Activated CD4-positive, alpha-beta T cell treated with anti-CD3 and anti-CD28 coated beads for 4 hours (primary cell): ENCODE measurements at places on chromosomes 12 and 14.

DNA sequence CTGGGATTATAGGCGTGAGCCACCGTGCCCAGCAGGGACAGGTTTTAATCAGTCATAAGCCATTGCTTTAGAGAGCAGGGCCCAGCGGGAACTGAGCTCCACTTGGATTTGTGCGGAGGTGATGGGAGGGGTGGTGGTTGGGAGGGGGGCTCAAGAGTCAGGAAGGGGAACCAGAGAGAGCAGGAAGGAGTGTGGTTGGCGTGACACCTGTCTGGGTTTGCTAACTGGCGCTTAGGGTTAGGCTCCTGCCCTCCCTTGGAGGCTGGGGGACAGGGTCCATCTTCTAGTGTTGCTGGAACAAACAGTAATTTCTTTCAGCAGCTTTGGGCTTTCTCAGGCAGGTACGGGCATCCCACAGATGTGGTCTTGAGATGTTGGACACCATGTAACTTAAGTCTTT is 7.5 kb upstream of the ALDH2 start:
- no peak for DNase-seq

- DNase-seq, result no peak
These were observed 142.1 kb downstream of the TTC7B start for GRCh38 chr14:90674043-90674670.

- no peak for DNase-seq
These were observed 70.1 kb downstream of the SRRM4 start for GRCh38 chr12:119051474-119051873.

GRCh38 chr14:94748667-94749347 is 21.1 kb downstream of the GSC start:
- no peak for DNase-seq

DNA sequence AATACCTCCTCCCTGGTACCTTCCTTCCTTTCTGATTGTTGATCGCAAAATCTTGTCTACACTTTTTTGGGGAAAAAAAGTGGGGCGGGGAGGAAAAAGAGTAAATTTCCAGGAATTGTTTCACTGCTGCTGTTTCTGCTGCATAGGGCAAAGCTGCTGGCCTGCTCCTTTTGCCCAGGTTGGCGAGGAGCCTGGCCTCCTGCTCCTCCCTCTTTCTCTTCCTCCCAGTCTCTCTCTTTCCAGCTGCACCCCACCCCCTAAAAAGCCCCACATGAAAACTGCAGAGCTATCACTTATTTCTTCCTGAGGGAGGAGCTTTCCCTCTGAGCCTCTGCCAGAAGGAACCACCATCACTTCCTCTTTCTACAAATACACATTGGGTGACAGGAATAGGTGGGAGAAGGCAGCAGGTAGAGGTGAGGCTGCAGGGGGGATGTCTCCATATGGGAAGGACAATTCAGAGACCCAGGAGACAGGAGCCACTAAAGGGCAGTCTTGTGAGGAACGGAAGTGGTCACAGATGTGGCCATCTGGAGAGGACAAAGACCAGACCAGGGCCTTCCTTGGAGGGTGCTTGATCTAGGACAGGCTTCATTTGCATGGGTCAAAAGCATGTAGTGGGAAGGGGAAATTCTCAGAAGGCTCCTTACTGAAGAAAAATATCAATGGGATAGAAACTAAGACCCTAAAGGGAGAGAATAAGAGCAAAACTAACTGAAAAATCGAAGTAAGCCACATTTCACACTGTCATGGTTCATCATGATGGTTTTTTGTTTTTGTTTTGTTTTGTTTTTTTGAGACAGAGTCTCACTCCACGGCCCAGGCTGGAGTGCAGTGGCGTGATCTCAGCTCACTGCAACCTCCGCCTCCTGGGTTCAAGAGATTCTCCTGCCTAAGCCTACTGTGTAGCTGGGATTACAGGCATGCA is 14.8 kb downstream of the ZBTB39 start:
- DNase-seq, result no peak

- no peak for DNase-seq
These were observed 11.6 kb downstream of the SIX1 start for GRCh38 chr14:60637479-60638315.

GRCh38 chr12:51009056-51009440 is 17.1 kb downstream of the SLC11A2 start:
- peak; percentile 50 for DNase-seq

DNA sequence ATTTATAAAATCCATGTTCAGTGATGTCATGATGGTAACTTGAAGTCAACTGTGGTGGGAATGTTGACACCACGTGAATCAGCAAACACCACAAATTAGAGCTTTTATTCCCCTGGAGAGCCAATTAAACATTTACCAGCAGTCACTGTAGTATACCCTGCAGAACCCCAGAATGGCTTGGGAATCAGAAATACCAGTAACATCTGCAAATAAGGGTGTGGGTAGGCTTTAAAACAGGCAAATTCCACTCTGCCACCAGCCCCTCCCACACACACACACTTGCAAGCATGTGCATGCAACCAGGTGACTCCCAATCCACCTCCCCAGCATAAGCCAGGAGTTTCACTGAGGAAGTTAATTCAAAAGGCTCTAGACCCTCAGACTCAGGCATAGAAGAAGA is 63.6 kb upstream of the TMEM263 start:
- no peak for DNase-seq

DNA sequence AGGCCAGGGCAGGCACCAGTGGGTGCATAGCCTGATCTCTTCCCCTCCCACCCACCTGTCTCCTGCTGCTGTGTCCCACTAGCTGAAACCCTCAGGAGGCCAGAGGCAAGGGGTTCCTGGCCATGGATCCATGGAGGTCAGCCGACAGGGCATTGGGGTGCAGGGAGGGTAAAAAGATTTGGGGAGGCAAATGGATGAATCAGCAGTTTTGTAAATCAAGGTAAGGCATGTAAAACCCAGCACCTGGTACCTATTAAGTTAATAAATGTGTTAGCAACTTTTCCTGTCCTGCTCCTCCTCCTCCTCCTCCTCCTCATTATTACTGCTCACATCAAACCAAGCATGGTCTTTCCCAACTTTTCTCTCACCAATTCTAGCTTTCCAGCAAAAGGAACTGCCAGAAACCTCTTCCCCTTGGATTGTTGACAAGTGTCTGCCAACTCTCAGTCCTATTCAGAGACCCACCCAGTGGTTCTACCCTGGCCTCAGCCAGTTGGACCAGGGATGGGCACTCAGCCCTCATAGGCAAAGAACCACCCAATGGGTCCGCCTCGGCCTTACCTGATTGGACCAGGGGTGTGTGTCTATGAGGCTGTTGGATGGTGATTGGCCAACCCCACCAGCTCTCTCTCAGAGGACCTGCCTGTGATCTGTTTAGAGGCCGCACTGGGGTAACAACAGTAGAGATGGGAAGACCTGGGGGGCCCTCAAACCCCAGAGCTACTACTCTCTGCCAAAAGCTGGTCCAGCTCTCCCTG is 155.7 kb upstream of the GSC start:
- no peak for DNase-seq

DNA sequence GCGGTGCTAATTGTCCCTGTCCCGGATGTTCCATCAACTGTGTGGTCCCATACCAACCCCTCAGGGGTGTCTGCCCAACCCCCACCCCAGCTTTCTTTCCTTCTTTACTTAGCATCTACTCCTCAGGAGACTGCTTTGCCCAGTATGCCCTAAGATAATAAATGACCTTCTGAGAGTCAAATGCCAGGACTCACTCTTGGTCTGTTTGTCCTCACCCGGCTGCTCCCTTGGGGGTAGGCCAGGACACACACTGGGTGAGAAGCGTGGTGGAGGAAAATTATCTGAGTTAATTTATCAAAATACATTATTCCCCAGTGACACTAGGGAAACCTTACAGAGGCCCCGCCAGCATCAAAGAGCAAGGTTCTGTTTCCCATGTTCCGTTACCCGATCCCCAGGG is 457.0 kb downstream of the RGS6 start:
- no peak for DNase-seq

- no peak for DNase-seq
These were observed 81.0 kb downstream of the ADGRD1 start for GRCh38 chr12:131034631-131035244.

DNA sequence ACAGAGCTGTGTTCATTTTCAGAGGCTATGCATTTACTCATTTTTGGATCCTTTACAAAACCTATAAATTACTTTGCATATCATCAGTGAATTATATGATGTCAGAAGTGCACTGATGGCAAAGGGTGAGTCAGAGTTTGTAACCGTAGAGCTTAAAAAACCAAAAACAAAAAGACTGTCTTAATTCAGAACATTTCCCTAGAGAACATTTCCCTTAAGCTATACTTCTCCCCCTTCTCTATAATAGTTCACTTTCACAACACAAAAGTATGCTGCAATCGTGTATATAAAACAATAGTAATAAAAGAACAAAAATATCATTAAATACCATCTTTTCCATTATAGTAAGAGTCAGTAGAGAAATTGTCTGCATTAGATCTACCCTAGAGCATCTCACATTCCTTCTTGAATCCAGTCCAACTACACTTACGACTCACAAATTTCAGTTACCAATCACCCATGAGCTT is 934.9 kb downstream of the LRFN5 start:
- no peak for DNase-seq

DNA sequence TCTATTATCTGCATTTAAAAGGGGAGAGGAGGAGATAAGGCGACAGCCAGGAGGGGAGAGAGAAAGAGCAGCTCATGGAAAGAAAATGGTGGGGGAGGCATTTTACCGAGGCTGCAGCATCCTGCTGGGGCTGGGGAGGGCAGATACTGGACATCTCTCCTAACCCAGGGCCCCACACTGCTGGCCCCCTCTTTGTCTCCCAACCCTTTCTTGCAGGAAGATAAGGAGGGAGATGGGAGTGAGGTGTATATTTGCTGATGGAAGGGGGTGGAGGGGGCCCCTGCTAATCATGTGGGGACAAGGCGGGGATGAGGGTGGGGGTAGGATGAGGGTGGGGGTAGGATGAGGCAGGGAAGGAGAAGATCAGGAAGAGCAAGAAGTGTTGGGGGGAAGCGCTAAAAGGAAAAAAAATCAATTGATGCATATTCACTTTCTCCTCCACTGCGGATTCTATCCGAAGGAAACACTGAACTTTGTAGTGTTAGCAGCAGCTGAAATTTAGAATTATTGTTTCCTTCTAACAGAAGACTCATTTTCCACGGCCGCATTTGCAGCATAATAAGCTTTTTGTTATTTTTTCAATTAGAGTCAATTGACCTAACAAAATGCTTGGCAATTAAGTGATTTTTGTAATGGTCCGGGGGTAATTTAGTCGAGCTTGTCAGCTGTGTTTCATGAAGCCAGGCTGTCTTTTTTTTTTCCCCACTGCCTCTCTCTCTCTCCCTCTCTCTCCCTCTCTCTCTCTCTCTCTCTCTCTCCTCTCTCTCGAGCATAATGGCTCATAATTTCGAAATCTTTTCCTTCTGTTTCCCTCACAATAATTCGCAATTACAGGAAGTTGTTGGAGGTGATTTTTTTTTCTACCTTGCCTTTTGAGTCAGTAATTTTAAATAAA is 1134.6 kb downstream of the BCL11B start:
- DNase-seq, result no peak

DNA sequence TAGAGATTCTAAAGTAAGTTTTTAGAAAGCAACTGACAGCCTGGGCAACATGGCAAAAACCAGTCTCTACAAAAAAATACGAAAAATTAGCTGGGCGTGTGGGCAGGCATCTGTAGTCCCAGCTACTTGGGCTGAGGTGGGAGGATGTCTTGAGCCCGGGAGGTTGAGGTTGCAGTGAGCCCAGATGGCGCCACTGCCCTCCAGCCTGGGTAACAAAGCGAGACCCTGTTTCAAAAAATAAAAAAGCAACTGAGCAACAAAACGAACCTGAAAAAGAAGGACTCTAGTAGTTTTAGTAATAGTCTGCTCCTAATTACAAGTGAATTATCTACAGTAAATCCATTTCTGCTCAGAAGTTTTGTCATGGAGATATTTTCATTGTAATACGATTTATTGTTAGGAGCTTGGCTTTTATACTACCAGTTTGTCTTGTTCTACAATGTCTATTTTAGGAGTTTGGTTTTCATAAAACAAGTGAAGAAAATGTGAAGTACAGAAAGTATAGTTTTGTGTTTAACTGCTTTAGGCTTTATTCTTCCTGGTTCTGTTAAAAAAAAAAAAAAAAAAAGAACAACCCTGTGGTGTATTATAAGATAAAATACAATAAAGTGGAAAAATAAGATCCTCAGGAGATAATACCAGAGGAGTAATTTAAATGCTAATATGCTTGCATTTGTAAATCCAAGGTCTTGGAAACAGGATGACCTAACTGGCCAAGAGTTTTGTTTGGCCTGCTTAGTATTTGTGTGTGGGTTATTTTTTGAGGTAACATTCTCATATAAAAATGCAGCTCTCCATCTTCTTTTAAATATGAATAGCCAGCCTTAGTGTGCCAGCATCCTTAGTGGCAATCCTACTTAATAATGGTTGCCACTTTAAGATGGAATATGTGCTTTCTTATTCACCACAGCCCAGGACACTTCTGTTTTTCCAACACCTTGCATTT is 2.8 kb downstream of the TMX1 start:
- no peak for DNase-seq

GRCh38 chr14:30138567-30138966 is 210.9 kb upstream of the PRKD1 start:
- DNase-seq, result no peak

GRCh38 chr14:30995689-30996088 is 29.8 kb upstream of the AP4S1 start:
- DNase-seq, result no peak

GRCh38 chr14:69741055-69741454 is 25.9 kb upstream of the SRSF5 start:
- DNase-seq, result no peak

DNA sequence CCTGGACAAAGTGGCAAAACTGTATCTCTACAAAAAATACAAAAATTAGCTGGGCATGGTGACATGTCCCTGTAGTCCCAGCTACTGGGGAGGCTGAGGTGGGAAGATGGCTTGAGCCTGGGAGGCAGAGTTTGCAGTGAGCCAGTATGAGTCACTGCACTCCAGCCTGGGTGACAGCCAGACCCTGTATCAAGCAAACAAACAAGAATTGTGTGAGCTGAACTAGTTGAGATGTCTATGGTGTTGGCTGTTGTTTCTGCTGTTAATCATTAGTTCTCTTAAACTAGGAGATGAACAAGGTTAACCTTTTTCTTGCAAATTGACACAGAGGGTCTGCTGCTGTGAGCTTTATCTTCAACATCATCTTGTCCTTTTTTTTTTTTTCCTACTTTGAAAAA is 23.6 kb downstream of the RASSF3 start:
- DNase-seq, result peak; percentile 26

DNA sequence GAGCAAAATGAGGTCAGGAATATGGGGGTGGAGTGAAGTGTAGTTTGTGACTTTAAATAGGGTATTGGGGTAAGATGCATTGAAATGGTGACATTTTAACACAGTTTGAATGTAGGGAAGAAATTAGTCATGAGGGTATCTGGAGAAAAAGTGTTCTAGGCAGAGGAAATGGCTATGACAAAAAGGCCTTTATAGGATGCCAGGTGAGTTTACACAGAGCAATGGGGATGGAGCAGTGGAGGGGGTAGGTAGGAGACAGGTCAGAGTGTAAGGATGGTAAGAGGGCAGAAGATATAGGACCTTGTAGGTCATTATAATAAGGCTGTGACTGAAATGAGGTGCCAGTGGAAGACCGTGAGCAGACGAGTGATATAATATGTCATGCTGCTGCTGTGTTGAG is 30.4 kb downstream of the HEATR5A start:
- DNase-seq, result no peak

GRCh38 chr12:29589286-29589820 is 91.9 kb upstream of the OVCH1 start:
- DNase-seq, result no peak

GRCh38 chr14:52919971-52920370 is 30.9 kb downstream of the FERMT2 start:
- no peak for DNase-seq

GRCh38 chr12:51131745-51132521 is 41.0 kb downstream of the TFCP2 start:
- no peak for DNase-seq

- no peak for DNase-seq
These were observed 48.1 kb upstream of the BICDL1 start for GRCh38 chr12:119940897-119941296.
